ENCODE measurements at places on chromosomes 13 and 19.

GRCh38 chr13:73018336-73018735 lies 40.5 kb upstream of the KLF5 start:
- DNase-seq, result no peak

GRCh38 chr19:2231621-2232221 lies 4.4 kb downstream of the PLEKHJ1 start:
- DNase-seq, result no peak

GRCh38 chr13:106355866-106356265 lies 179.6 kb downstream of the EFNB2 start:
- DNase-seq, result no peak

DNA sequence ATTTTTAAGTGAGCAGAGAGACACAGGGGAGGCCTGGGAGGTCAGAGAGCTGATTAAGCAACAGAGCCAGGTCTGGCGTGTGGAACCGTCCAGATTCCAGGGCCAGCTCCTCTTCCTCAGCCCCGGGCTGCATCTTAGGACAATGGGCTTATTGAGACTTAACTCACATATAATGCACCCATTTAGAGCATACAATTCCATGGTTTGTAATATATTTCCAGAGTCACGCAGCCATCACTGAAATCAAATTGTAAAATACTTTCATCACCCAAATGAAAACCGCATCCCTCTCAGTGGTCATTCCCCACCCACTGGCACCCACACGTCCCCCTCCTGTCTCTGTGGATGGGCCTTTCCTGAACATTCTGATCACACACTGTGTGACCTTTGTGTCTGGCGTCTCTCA lies 2.1 kb upstream of the HMG20B start:
- no peak for DNase-seq

GRCh38 chr19:6095760-6096159 lies 14.5 kb downstream of the RFX2 start:
- peak; percentile 38 for DNase-seq

Data from eye (tissue), 1 donor.